ENCODE measurements at places on chromosomes 11 and 22. TPM values are rescaled to one million over a fixed set of nuclear protein-coding genes. Genes with fewer than 3 reads are reported as not detected.

SPON1 gene
- 10.0 TPM for total RNA-seq

GRCh38 chr11:78037056-78037455 lies 14.0 kb upstream of the KCTD14 start:
- no peak for DNase-seq

DNA sequence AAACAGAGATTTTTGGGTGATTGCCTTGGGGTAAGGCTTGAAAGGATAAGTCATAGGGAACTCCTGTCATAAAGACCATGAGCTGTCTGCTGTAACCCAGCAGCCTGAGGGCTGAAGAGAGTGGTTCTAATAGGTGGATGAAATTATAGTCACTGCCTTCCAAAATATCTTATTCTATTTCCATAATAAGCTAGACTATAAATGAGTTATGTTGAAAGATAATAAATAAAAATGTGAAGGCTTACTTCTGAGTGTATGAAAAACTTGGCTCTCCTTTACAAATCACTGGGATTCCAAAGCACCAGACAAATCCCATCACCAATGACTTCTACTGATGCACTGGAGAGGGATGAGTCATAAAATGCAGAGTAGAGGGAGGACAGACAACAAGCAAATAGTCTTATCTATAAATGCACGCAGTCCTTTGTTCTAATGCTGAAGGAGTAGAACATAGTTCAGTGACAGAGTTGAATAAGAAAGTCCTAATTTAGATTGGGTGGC lies 775.0 kb upstream of the LRRC4C start:
- no peak for DNase-seq

HPX gene
- total RNA-seq = 1.6 TPM

OR52N4 gene
- total RNA-seq = 1.3 TPM

CASP1 gene
- 13.5 TPM for total RNA-seq

DNA sequence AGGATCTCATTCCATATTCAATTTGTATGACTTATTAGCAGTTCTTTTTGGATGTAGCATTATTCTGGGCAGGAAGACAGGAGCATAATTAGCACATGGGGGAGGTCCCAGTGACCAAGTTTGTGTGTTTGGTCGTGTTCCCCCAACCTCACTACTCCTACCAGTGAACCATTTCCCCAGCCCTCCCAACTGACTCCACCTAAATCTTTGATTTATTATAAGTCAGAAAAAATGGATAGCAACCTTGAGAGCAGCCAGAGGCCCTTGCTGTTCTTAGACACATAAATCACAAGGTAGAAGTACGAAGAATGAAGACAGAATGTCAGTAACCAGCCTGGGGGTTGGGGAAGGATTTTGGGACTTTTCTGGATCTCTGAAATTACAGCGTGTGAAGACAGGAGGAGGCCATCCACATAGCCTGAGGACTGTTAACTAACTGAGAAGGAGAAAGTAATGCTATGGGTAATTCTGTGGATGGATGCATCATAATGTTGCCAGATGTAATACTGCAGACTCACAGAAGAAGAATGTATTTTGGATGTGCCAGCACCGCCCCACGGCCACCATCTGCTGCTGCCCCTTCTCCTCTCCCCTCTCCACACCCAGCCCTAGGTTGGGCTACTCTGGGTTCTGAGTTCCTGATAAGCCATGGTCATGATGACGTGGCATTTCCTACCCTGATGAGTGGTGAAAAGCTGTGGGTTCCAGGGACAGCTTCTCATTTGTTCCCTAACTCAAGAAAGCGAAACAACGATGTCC lies 124.3 kb upstream of the TTC12 start:
- DNase-seq = no peak

DNA sequence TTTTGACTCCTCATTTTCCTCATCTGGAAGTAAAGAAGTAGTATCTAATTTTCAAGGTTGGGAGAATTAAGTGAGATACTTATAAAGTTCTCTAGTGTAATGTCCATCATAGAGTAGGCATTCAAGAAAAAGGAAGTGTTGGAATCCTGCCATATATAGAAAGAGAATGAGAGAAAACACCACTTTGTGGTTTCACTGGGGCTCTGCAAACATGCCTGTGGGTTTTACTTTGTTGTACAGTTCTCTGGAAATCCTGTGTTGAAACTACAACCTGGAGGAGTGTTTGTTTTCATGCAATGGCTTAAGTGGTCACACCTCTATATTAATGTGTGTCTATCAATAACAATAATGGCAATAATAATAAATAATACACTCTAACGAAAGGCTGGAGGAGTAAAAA lies 741.7 kb downstream of the NELL1 start:
- DNase-seq = no peak

DNA sequence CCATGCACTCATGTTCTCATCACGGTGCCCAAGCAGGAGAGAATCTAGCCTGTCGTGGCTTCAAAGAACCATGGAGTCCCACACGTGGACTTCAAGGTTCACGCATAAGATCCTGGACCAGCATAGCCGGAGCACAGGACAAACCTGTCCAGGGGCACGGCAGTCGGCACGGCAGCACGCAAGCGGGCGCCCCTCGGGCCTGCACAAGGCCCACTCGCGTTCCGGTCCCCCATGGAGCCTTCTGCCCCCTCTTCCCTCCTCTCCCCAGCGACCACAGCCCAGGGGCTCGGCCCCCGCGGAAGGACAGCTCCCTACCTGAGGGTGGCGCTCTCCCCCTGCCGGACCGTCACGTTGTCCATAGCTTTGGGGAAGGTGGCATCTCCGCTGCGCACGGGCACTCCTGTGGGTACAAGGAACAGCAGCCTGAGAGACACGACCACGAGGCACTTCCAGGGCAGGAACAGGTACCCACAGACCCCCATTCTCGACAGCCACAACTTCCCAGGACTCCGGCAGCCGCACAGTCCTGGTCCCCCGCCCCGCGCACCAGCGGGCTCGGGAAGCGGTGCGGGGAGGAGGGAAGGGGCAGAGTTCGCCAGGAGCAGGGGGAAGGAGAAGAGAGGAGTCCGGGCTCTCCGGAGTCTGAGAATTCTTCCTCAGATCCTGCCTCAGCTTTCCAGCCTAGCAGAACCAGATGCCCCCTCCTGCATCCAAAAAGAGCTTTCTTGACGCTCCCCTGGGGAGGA lies 589.5 kb downstream of the OPCML start:
- DNase-seq = no peak

DNA sequence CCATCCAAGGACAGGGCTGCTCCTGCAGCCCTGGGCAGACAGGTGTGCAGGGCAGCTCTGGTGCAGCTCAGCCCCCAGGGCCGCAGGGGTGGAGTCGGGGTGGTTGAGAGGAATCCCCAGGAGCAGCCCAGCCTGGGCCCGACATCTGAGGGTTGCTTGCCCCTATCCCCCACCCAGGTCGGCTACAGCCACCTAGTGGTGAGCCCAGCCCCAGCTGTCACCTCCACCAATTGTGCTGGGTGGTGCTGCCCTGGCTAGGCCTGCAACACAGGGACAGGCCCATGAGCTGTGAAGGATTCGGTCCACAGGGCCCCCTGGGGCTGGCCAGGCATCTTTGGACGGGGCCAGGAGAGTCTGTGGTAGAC lies 29.6 kb downstream of the RTN4R start:
- peak; percentile 57 for DNase-seq

DNA sequence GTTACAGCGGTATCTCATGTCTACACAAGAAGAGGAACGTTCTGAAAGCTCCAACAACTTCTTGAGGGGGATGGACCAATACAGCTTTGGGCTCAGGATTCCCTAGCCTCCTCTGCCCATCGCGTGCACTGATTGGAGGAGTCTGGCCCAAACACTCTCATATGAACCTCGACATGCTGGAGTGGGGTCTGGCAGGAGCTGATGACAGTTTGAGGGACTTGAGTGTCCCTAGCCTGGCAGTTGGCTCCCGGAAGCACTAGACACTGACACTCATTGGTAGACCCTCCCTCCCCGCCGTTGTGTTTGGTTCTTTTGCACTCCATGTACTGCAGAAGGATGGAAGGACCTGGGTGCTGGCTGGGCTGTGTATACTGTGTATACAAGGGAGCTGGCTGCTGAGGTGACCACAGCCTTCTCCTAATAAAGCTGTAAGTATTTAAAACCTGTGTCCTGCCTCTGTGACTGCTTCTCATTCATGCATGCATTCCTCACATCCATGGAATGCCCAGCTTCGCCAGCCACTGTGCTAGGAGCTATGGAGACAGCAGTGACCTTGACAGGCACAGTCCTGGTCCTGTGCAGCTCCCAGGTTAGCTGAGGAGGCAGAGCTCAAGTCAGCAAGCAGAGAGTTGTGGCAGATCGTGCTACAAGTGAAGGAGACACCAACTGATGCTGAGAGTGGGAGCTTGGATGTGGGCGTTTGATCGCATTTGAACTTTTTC lies 27.9 kb downstream of the ADAMTS15 start:
- DNase-seq = no peak

GRCh38 chr11:32390712-32391111 lies 44.6 kb downstream of the WT1 start:
- no peak for DNase-seq

DNA sequence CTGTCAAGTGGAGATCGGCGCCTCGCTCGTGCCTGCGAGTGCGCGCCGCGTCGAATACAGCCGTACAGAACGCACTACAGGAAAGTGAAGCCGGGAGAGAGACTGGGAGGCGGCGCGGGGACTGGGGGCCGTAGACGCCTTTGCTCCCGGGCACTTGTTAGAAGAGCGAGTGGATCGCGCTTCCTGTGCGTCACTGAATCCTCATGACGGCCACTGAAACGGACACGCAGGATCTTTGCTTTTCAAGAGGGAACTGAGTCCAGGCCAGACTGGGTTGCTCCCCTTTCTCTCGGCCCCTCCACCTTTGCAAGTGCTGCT lies 314 bp downstream of the RIC8A start:
- no peak for DNase-seq

- no peak for DNase-seq
Measured at GRCh38 chr11:62882431-62882749, 1.7 kb downstream of the SLC3A2 start.

- DNase-seq = no peak
Measured at GRCh38 chr11:61118406-61118805, 16.1 kb downstream of the CD5 start.

DNA sequence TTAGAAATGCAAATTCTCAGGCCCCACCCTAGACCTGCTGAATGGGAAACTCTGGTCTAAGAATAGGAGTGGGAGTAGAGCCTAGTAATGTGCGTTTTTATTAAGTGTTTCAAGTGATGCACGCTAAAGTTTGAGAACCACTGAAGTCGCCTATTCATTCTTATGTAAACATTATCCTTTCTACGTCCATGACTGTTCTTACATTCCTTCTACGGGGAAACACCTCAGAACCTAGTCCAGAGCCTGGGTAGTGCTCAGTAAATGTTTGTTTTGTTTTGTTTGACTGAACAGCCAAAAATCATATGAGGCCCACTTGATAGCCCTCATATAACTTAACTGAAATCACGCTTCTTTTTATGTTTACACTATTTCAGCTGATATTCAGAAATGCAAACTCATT lies 29.8 kb downstream of the VSIG10L2 start:
- no peak for DNase-seq

GRCh38 chr22:35840302-35840739 lies 122.6 kb downstream of the APOL5 start:
- DNase-seq = peak; percentile 85

SMC1B gene
- total RNA-seq = not detected

DNA sequence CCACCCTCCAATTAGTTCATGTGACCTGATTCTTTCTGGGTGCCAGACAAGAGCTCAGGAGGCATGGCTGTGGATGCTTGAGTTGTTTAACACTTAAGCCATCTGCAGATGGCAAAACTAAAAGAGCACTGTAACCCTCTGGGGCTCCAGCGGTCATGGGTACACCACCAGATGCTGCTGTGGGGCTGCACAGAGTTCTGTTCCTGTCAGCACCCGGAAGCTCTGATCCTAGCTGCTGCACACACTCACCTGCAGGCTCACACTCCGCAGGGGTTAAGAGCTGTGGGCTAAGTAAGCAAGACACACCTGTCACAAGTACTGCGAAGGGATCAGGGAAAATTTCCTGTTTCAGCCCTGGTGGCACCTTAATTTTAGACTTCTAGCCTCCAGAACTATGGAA lies 307.8 kb downstream of the C11orf87 start:
- no peak for DNase-seq

GRCh38 chr11:96486890-96487611 lies 97.2 kb downstream of the JRKL start:
- no peak for DNase-seq

- no peak for DNase-seq
Measured at GRCh38 chr11:5420993-5421392, 918 bp upstream of the OR51Q1 start.

GRCh38 chr11:20037396-20038153 lies 122.7 kb downstream of the DBX1 start:
- no peak for DNase-seq

TRIM66 gene
- total RNA-seq = 11.8 TPM

DNA sequence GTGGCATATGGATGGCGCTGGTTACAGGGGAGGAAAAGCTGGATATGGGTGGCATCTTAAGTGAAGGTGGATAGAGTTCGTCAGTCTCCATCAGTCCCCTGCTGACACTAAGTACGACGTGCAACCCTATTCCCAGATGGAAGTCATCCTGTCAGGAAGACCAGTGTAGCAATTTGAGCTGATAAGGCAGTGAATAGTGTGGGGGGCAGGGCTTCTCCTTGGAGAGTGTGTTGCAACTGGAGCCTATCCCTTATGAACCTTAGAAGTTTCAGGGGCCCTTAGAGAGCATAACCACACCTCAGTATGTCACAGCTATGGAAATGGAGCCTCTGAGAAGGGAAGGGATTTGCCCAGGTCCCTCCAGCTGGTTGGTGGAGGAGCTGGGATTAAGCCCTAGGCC lies 36.1 kb upstream of the ANKK1 start:
- DNase-seq = no peak

DNA sequence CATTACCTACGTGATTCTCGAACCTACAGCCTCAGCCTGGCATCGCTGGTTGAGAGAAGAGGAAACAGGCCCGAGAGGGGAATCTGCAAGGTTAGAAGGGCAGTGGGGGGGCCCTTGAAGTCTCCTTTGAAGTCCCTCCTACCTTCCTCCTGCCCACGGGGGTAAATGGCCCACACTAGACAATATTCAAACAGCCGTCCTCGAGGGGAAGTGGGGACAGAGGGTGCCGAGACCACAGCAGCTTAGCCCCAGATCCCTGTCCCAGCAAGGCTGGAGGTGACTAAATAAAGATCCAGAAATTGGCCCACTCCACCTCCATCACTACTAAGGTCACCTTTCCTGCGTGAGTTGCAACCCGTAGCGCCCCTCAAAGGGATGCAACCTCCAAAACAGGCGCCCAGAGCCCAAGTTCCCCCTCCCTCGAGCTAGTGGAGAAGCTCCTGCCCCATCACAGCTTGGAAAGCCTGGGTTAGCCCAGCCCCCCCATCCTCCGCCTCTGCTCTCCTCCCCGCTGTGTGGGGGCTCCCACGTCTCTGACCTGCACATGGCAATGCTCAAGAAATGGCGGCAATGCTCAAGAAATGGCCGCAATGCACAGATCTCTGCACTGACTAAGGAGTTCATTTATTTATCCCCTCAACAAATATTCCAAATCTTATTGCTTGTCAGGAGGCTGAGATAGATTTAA lies 788 bp upstream of the RASL10A start:
- DNase-seq = no peak

RPS19BP1 gene
- total RNA-seq = 40.1 TPM

- DNase-seq = no peak
Measured at GRCh38 chr11:61756147-61756451, 3.7 kb downstream of the MYRF start.

LRRC56 gene
- total RNA-seq = 3.5 TPM

GRCh38 chr11:133718238-133718637 lies 127.1 kb downstream of the SPATA19 start:
- DNase-seq = no peak

All from hematopoietic multipotent progenitor cell (in vitro differentiated cells).